ENCODE measurements at places on chromosomes 5 and 9.

GRCh38 chr5:14854799-14855198 lies 16.8 kb downstream of the ANKH start:
- DNase-seq: no peak

- no peak for DNase-seq
Measured at GRCh38 chr5:124923131-124923530, 176.7 kb upstream of the ZNF608 start.

- no peak for DNase-seq
Measured at GRCh38 chr9:95280745-95281144, 36.8 kb downstream of the FANCC start.

- no peak for DNase-seq
Measured at GRCh38 chr9:133773889-133774655, 35.9 kb upstream of the SARDH start.

DNA sequence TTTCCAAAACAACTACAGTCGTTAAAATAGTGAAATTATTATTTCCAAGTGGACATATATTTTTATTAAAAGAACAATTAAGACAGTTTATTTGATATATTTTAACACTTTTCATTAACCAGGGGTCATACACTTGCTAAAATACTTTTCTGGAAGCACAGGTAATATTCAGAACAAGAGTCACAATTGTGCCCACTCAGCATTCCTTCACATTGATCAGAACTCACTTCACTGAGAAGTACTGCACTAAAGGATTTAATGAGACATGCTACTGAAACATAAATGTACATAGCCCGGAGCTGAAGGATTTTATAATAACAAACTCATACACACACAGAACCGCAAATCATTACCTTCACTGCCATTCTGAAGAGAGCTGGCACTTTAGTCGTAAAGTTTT lies 361.8 kb downstream of the ARL15 start:
- DNase-seq: no peak

Data from neuronal stem cell (in vitro differentiated cells).